ENCODE measurements at places on chromosomes 4 and X.

DNA sequence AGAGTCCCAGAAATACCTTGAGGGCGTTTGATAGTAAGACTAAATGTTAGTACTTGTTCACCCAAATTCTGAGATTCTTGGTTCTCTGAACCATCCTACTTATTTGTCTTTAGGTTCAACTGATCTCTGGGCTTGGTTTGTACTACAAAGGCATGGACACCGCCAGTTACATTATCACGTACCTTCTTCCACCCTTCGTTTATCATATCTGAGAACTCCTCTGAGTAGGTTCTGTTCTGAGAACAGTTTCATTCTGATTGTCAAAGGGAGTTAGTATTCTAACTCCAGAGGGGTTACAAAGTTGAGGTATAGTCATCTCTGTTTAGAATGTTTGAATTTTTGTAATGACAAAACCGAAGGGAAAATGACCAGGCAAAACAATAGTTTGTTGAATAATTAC lies 19.3 kb downstream of the ZFX start:
- no peak for DNase-seq

DNA sequence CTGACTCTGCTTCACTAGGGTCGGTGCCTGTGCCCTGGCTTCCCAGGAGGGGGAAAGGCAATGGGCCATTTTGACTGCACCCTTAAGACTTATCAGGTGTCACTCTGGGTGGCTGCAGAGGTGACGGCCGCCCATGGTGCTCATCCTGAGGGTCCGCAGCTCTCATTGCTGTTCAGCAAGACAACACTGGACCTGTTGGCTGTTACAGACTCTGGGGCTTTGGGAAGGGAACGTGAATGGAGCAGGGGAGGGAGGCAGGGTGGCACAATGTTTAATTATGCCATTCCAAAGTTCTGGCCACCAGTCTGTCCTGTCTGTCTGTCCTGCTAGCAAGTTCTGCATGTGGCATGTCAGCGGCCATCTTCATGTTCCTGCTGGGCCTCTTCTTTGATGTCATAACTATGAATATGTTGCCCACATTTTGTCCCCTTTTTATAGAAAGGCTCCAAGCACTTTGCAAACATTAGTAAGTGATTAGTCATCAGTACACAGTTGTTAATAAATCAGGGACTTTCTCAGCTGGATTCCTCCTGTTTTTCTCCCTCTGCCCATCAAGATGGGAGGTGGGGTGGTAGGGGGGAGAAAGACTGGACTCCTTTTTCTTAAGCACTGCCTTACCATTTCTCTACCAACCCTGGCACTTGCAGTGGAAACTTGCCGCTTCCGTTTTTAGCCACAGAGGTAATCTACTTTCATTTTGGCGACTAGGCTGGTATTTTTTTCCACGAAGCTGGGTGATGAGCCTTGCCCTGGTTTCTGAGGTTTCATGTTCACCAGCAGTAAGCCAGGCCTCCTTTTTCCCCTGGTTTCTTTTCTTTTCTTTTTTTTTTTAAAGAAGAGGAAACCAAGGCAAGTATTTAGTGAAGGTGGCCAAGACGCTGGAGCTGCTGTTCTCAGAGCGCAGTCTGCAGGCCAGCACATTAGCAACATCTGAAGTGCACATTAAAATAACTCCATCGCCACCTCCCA lies 88.6 kb upstream of the TRIM2 start:
- DNase-seq: peak; percentile 29

GRCh38 chrX:25131055-25131454 lies 115.3 kb upstream of the ARX start:
- DNase-seq: no peak

DNA sequence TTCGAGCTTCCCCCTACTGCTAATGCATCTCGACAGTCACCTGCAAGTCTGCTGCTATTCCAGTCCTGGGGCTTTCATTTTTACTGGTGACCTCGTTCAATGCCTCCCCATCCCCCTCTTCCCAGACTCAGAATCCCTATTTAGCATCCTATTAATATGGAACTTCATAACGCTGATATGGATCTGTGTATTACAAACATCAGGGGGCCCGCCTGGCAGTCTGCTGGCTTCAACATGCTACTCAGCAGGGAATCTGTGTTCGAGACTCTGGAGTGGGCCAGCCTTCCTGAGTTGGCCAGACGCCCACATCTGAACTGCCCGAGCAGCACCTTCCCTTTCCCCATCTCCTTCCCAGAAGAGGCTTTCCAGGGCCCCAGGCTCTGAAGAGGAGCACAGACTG lies 173.9 kb upstream of the PPARGC1A start:
- no peak for DNase-seq

DNA sequence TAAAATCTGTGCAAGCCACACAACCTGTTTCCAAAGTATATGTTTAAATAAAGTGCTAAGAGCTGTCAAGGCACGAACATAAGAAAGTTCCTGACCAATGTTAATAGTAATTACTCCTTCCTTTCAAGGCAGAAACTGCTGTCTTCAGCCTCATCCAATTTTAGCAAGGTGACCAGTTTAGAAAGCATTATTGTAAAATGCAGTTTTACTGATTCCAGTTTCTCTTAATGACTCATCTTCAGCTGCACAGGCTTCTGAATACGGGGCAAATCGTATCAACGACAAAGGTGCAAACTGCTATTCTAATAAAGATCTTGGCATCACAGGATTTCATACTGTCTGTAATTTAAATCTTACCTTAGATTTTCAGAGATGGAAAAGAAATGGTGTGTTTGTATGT lies 87.5 kb downstream of the PPP3CA start:
- no peak for DNase-seq

- peak; percentile 52 for DNase-seq
These were observed at the start of gene GLRA2 for GRCh38 chrX:14529290-14529989. TSS of gene GLRA2 (plus strand) at chrX:14529536. CDS start at chrX:14530058, 522 bp downstream.

DNA sequence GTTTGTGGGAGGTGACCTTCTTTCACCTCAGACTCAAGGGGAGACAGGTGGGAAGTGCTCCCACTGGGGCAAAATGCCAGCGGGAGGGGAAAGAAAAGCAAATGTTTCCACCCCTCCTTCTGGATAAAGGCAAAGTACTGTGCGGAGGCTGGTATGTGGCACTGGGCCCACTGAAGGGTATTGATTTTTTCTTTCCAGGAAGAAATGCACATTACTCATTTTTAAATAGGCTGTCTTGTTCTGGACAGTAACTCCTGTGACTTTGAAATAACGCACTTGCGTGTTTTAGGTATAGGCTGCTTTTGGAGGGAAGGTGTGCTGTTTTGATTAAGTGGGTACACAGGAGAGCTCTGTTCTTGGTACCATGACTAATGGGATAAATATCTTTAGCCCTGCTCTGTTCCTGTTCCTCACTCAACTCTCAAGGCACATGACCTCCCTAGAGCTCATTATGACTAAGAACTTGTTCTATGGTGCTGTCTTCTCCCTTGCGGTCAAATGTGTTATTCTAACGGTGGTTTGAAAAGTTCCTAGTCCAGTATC lies 40.7 kb upstream of the MBTPS2 start:
- no peak for DNase-seq

GRCh38 chr4:4585012-4585670 lies 43.3 kb upstream of the STX18 start:
- no peak for DNase-seq

Data from colonic mucosa (tissue), 4 donors.